CD4-positive, alpha-beta memory T cell (primary cell): ENCODE measurements at places on chromosomes 1 and 21.

GRCh38 chr1:9869831-9870251, 40.2 kb downstream of the CTNNBIP1 start:
- DNase-seq, result no peak

DNA sequence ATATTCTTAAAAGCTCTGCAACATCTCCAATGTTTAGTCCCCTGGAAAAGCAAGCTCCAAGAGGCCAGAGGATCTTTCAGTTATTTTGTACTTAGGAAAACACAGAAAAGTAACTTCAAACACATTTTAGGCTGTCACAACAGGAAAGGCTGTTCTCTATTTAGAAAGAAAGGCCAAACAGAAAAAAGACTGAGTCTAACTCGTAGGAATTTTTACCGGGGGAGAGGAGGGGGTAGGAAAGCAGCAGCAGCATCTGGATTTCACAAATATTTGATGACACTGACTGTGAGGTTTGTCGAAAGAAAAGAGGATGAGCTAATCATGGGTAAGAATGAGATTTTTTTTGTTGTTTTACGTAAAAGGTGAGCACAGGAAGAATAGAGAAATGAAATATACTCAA, 107.1 kb downstream of the EIF4G3 start:
- no peak for DNase-seq

GRCh38 chr1:74468982-74469603, 43.3 kb downstream of the LRRC53 start:
- DNase-seq, result no peak

DNA sequence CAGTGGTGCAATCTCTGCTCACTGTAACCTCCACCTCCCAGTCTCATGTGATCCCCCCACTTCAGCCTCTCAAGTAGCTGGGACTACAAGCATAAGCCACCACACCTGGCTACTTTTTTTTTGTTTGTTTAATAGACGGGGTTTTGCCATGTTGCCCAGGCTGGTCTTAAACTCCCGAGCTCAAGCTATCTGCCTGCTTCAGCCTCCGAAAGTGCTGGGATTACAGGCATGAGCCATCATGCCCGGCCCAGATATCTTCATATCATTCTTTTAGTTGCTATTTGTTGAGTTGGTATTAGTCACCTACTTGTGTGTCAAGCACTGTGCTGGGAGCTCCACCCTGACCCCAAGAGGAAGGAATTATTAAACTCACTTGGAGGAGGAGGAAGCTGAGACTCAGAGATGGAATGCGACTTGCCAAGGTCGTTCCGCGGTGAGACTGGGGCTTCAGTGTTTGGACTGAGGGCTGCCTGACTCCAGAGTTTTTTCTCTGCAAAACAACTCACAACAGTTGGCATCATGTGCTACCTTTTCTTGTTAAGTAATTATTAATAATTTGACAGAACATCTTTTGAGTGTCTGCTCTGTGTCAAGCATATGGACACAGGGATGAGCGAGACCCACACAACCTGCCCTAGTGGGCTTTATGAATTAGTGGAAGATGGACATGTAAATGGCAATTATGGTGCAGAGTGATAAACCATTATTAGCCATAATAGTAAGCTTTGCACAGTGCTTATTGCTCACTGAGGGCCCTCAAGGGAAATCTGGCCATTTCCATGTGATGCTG, 132.0 kb downstream of the FOXD2 start:
- DNase-seq, result no peak

- DNase-seq, result no peak
Measured at GRCh38 chr1:58211869-58212268, 334.7 kb downstream of the OMA1 start.
